Urinary bladder (tissue), 4 donors: ENCODE measurements at places on chromosomes 13 and 19. TPM values are rescaled to one million over a fixed set of nuclear protein-coding genes. Genes with fewer than 3 reads are reported as not detected.

The ANGPTL8 gene
- total RNA-seq = not detected

The SOX21 gene
- 0.11 TPM for total RNA-seq

The NLRP4 gene
- total RNA-seq = not detected

The DCLK1 gene
- total RNA-seq = 89.1 TPM

DNA sequence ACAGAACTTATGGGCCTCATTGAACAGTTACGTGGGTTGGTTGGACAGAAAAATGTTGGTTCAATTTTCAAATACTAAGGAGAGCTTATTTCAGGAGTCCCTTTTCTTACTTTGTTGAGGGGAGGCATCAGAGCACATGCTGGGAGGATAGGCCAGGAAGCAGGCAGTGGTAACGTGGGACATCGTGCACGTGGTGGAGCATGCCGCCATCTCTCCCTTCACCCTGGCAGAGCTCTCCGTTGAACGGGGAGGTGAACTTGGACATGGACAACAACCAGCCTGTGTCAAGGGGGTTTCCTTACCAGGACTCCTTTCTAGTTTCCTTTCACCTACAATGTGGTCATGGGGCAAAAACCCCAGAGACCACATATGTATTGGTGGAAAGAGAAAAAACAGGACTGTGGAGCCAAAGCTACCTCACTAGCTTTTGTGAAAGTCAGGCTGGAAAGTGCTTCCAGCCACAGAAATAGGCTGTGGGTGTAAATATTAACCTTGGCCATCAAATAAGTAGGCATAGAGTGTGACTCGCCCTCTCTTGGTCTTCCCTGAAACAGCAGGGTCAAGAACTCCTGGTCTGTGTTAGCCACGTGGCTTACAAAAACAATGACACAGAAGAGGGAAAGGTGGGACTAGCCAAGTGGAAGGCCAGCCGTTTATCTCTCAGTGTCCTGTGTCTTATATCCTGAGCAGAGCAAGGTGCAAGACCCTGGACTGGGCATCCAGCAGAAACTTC, 14.4 kb downstream of the MICOS13 start:
- DNase-seq = no peak

DNA sequence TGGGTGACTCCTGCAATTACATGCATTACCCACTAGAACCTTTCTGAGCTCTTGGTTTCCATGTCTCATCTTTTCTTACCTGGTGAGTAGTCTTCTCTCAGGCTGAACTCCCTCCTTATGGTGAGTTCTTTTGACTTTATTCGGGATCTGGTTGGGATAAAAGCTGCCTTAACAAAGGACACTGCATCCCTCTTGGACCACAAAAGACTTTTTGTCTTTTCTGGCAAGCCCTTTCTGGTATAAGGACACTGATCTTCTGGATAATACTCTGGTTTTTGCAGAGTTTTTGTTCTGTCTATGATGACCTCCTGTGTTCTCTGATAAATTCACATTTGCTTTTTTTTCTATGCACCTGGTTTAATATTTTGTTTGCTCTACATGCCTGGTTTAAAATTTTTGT, 66.7 kb downstream of the SLITRK1 start:
- no peak for DNase-seq

- DNase-seq = no peak
Observed at GRCh38 chr19:8332976-8333766, 9.9 kb downstream of the KANK3 start.

DNA sequence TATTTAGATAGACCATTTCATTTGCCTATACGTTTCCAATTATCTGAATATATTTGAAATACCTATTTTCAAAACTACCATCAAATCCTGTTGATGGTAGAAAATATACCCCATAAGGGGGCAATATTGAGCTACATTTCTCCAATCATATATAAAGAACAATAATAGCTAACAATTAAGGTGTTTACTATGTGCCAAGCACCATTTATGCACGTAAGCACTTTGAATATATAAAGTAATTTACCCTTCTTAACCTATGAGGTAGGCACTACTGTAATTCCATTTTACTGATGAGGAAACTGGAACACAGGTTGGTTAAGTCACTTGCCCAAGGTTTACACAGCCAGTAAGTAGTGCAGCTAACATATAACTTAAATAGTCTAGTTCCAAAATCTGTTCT, 79.2 kb downstream of the UBL3 start:
- DNase-seq = no peak

DNA sequence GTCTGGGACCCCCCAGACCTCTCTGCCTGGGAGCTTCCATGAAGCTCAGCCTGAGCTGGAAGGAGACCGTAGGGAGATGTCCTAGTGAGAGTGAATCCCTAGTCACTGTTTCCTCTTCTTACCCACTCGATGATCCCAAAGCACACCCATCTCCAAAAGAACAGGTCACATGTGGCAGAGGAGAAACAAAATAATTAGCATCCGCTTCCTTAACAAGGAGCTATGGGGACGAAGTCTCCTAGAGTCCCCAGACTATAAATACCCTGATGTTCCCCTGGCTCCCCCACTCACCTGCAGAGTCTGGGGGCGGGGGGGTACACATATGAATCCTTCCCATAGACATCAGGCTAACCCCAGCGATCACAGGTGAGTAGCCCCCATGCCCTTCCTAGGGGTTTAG, at the start of gene OR1I1:
OR1I1 (plus strand) TSS at position 301 of the 400 bp plus-strand sequence. CDS start 4,855 bp downstream, outside the sequence.
- no peak for DNase-seq
